ENCODE measurements at places on chromosomes 5 and 9.

DNA sequence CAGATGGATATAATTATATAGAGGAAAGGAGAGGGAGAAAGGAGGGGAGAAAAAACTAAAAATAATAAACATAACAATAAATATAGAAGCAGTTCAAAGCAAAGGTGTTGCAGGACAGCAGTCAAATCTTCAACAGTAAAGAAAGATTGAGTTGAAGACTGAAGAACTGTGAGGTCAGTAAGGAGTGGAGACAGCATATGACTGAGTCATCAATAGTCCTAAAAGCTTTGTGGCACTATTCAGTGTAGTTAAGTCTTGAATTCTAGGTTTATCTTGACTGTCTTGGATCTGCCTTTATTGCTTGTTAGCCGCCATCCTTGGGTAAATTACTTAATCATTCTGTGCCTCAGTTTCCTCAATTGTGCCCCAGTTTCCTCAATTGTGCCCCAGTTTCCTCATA lies 137.0 kb downstream of the MRPS30 start:
- DNase-seq: no peak

DNA sequence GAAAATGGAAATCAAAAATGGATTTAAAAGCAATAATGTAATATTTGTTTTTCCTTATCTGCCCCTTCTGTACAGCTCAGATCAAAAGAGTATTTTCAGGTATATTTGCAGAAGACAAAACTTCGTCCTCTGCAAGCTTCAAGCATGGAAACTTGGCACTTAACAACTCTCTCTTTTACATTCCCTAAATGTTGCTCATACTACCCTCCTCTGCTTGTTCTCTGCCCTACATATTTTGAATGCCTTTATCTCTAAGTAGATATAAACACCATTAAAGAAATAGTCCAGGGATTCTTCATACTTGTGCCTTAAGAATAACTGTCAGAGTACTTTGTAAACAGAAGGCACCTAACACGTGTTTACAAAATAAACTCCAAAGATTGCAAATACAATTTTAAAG lies 19.2 kb upstream of the SMC2 start:
- no peak for DNase-seq

- DNase-seq: no peak
These were observed 61.0 kb downstream of the FBXO4 start for GRCh38 chr5:41985945-41986695.

GRCh38 chr9:83342006-83342405 lies 196.2 kb downstream of the FRMD3 start:
- DNase-seq: no peak

DNA sequence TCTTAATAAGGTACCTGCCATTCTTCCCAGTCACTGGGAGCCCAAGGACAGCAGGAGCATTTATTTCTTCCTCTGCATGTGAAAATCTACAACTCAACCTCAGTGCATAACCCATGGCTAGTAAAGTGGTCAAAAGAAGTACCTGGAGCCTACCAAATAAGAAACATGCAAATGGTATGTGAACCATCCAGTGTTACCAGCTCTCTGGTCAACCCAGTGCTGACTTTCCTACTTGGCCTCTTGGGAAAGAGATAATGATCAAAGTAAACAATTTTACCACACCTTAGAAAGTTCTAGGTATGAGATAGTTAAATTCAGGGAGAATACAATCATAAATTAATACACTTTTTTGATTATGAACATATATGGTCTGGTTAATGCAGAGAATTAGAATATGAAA lies 325.6 kb downstream of the ENC1 start:
- DNase-seq: no peak

GRCh38 chr5:65066387-65067146 lies 297.8 kb downstream of the CWC27 start:
- no peak for DNase-seq

DNA sequence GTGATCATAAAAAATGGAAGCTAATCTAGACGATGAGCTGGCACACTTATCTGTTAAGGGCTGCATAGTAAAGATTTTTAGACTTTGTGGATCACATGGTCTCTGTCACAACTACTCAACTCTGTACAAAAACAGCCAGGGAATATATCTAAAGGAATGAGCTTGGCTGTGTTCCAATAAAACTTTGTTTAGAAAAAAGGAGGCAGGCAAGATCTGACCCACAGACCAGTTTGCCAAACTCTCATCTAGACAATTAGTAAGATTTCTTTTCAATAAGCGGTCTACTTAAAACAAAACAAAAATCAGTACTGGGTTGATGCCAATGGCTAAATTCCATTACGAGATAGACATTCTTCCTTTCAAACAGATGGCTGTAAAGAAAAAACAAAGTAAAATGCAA lies 53.0 kb upstream of the RETREG1 start:
- DNase-seq: no peak

GRCh38 chr9:13750061-13750460 lies 470.6 kb upstream of the MPDZ start:
- DNase-seq: no peak

DNA sequence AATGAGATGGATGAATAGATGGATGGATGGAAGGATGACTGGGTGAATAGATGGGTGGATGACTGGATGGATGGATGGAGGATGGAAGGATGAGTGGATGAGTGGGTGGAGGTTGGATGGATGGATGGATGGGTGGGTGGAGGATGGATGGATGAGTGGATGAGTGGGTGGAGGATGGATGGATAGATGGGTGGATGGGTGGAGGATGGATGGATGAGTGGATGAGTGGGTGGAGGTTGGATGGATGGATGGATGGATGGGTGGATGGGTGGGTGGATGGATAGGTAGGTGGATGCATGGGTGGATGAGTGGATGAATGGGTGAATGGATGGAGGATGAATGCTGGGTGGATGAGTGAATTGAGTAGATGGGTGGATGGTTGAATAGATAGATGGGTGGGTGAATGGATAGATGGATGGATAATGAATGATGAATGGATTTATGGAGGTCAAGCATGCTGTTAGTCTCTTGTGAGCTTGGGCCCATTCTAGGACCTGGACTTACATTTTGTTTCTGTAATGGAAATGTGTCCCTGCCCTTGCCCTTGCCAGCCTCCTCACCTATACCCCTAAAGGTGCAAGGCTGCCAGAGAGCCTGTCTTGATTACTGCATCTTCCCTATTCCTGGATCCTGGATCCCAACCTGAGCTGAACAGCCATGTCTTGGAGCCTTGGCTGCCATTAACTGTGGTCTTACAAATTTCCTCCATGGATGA lies 159.7 kb upstream of the NFIL3 start:
- DNase-seq: no peak
